Left lung (tissue), 14 donors: ENCODE measurements at places on chromosomes 16 and 17. TPM values are rescaled to one million over a fixed set of nuclear protein-coding genes. Genes with fewer than 3 reads are reported as not detected.
A peak's percentile ranks its signal among the peaks of the same experiment; 100 is the strongest.

Gene KATNIP
- 21.0 TPM for polyA plus RNA-seq

Gene PYY
- not detected for polyA plus RNA-seq

Gene CTRB2
- not detected for polyA plus RNA-seq

Gene KRTAP4-5
- not detected for polyA plus RNA-seq

Gene SLC5A11
- polyA plus RNA-seq = 0.33 TPM

Gene KRTAP4-9
- not detected for polyA plus RNA-seq

Gene CYB5B
- polyA plus RNA-seq = 116 TPM

DNA sequence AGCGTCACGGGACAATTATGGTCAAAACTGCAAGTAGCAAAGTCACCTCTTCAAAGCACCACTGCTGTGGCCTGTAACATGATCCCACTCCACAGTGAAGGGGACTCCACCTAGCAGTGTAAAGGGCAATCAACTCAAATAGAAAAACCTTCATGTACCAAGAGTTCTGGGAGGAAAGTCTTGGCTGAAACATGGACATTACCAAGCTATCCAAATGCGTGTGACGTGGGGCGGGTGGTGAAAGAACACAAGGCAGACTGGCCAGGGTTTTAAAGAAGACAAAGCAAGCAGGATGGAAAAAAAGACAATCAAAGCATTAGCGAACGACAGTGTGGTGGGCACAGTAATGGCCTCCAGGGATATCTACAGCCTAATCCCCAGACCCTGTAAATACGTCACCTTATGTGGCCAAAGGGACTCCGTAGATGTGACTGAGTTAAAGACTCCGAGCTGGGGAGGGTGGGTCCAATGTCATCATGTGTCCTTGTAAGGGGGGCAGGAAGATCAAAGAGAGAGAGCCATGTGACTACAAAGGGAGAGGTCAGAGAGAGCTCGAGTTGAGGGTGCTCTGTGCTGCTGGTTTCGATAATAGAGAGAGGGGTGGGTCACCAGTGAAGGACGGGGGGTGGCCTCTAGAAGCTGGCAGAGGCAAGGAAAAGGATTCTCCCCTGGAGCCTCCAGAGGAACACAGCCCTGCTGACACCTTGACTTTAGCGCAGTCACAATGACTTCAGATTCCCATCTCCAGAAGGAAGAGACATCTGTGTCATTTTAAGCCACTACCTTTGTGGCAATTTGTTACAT, 6.0 kb downstream of the HSDL1 start:
- peak; percentile 43 for DNase-seq

GRCh38 chr17:48539177-48539576, 5.7 kb downstream of the HOXB2 start:
- no peak for DNase-seq

DNA sequence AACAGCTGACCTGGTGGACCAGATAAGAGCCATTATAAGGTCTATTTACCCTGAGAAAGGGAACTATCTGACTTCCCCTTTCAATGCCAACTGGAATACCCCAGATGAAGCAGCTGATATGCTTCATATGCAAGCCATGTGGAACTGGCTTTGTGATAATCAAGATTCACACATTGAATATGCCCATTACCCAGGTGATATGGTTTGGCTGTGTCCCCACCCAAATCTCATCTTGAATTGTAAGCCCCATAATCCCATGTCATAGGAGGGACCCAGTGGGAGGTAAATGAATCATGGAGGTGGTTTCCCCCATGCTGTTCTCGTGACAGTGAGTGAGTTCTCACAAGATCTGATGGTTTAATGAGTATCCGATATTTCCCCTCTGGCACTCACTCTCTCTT, 42.1 kb downstream of the IKZF3 start:
- no peak for DNase-seq

- no peak for DNase-seq
Observed at GRCh38 chr17:70855401-70856054, 686.2 kb downstream of the KCNJ2 start.

DNA sequence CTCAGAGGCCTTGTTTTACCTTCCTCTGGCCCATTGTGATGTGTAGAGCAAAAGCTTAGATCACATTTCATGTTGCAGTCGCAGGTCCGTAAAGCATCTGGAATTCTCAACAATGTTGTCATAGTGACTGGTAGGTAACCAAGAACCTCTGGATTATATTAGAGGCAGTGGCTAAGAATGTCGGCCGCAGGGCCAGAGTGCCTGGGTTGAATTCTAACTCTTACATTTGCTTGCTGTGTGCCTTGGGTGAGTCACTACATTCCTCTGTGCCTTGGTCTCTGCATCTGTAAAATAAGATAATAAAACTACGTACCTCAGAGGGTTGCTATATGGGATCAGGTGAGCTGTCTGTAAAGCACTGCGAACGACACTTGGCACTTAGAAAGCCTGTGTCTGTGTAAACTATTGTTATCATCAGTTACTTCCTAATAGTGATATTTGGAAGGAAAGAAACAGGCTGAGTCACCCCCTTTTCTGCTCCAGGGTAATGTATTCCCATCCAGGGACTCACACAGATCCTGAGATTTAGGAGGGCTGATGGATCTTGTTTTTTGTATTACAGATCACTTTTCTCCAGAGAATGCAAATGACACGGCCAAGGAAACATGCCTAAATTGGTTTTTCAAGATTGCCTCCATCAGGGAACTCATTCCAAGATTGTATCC, 52.2 kb downstream of the VPS35L start:
- DNase-seq = no peak

- DNase-seq = no peak
Observed at GRCh38 chr16:48542966-48543365, 67.0 kb downstream of the N4BP1 start.

DNA sequence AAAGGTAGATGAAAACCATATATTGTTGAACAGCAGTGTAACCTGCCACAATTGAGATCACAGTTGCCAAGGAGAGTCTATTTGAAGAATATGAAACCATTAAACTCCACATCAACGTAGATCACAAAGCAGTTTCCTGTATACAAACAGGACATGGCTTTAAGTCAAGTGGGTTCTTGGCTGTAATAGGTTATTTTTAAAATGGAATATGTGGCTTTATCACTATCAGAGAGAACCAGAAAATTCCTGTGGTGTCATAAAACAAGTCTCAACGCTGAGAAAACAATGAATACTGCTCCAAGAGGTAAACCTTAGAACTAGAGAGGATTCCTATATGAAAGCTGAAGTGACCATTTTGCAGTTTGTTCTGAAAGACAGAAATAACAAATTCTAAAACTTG, 999.7 kb downstream of the CDH11 start:
- no peak for DNase-seq

GRCh38 chr17:4872786-4873185, 26.6 kb upstream of the C17orf107 start:
- DNase-seq = no peak

- peak; percentile 21 for DNase-seq
Observed at GRCh38 chr17:12318571-12319266, 298.0 kb downstream of the MAP2K4 start.

- peak; percentile 68 for DNase-seq
Observed at GRCh38 chr17:38415250-38416194, 12.7 kb upstream of the ARHGAP23 start.

GRCh38 chr16:4232541-4233386, 9.1 kb downstream of the SRL start:
- DNase-seq = no peak

- DNase-seq = peak; percentile 76
Observed at GRCh38 chr16:361872-362701, 8.3 kb downstream of the MRPL28 start.

GRCh38 chr17:57527221-57528057, 217.7 kb downstream of the CCDC182 start:
- DNase-seq = no peak

- no peak for DNase-seq
Observed at GRCh38 chr17:48530208-48530886, 464 bp downstream of the HOXB1 start.

DNA sequence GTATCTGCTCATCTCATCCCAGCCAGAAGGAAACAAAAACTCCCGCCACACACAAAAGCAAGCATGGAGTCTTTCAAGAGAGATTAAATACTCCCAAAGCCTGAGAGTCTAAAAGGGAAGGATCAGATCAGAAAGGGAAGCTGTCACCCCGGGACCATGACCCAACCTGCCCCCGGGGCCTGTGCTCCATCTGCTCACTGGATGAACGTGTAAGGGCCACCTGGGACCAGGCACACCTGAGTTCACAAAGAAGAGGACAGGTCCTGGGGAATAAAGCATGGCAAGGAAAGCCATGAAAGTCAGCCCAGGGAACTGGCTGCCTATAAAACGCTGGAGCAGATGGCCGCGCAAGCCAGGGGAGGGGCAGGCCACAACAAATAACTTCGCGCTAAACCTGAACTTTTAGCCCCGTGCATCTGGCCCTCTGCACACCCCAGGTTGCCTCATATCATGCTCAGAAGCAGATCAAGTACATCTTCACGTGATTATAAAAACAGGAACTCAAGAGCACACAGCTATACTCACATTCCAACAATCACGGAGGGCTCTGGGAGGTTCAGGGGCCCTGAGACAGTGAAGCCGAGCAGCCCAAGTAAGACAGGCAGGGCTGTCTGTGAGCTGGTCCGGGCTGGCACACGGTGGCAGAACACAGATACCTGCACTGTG, 3.4 kb downstream of the TMEM11 start:
- no peak for DNase-seq
